ENCODE measurements at places on chromosomes 12 and 14. TPM values are rescaled to one million over a fixed set of nuclear protein-coding genes. Genes with fewer than 3 reads are reported as not detected.

DTX1 gene
- not detected for total RNA-seq

DNA sequence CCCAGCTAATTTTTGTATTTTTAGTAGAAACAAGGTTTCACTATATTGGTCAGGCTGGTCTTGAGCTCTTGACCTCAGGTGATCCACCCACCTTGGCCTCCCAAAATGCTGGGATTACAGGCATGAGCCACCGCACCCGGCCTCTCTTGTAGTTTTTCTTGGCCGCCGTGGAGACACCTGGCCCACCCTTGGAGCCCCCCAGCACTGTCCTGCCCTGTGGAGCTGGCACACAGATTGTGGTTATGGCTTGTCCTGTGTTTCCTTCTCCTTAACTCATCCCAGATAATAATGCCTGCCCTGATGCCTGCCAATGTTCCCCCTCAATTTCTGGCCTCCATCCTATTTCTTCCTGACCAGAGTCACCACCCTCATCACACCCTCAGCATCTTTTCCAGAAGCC, 57.9 kb downstream of the CHGA start:
- no peak for DNase-seq

TMEM179 gene
- not detected for total RNA-seq

DNA sequence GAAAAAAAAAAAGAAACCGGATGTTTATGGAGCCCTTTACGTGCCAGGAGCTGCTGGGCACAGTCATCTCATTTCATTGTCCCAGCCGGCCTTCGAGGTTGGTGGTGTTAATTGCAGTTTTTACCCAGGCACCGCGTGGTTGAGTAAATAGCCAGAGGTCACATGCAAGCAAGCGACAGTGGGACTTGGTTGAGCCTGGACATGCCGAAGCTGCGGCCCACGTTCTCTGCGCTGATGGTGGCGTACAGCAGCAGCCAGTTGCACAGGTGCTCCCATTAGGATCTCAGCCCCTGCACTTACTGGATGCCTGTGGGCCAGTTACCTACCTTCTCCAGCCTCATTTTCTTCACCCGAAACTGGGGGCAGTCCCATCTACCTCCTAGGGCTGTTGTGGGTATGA, 54.0 kb downstream of the TSPAN9 start:
- DNase-seq, result no peak

TMPRSS12 gene
- not detected for total RNA-seq

ISCA2 gene
- total RNA-seq, result 16.3 TPM

GRCh38 chr12:92604786-92605185, 98.0 kb upstream of the PLEKHG7 start:
- no peak for DNase-seq

GRCh38 chr12:49255857-49256637, 8.8 kb upstream of the TUBA1C start:
- DNase-seq, result no peak

TWF1 gene
- 87.2 TPM for total RNA-seq

- DNase-seq, result peak; percentile 5
These were observed 76.3 kb upstream of the FUT8 start for GRCh38 chr14:65336191-65336591.

POTEM gene
- total RNA-seq, result 0.10 TPM

DNA sequence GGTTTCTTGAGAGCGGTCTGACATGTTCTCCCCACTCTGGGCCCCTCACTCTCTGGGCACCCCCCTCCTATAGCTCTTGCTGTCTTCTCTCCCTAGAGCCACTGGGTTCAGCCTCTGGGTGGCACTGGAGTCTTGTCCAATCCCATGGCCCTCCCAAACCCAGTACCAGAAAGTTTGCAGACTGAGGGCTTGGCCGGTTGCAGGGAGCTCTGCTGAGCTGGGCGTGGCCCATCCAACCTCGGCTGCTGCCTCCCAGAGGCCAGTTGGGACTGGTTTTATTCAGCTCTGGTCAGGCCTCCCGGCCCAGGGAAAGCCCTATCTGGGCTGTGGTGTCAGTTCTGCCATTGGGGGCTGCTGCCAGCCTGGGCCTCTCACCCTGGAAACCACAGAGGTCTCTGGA, 37.9 kb downstream of the ISCA2 start:
- no peak for DNase-seq

DNA sequence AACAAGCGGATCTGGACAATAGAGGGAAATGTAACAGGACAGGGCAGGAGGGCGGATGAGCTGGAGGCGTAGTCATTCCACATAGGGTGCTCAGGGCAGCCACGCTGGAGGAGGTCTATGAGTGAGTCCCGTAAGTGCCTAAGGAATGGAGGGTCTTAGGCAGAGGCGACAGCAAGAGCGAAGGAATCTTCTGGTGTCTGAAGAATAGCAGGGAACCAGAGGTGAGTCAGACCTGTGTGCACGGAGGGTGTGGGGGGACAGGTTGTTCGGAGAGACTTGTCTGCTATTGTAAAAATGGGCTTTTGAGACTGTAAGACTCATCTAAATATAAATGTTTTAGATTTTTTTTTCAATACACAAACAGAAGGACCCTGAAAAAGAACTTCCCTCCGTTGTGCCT, 70.6 kb downstream of the SETD3 start:
- no peak for DNase-seq

DNA sequence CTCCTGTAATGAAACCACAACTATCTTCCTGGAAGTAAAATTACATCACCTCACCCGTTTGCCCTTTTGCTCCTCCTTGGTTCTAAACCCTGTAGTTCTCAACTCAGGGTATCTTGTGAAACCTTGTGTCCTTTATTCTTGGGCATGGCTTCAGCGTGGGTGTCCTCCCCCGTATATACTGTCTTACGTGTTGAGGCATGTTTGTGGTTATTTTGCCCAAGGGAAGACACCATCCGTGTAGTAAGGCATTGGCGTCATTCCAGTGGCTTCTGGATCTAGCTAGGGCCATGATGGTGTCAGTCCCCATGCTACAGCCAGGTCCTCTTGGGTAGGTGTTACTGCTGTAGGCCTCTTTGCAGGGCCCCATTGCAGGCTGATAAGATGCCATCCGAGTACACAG, 115.4 kb downstream of the ZFP36L1 start:
- no peak for DNase-seq
